ENCODE measurements at places on chromosomes 4 and X. TPM values are rescaled to one million over a fixed set of nuclear protein-coding genes. Genes with fewer than 3 reads are reported as not detected.

DNA sequence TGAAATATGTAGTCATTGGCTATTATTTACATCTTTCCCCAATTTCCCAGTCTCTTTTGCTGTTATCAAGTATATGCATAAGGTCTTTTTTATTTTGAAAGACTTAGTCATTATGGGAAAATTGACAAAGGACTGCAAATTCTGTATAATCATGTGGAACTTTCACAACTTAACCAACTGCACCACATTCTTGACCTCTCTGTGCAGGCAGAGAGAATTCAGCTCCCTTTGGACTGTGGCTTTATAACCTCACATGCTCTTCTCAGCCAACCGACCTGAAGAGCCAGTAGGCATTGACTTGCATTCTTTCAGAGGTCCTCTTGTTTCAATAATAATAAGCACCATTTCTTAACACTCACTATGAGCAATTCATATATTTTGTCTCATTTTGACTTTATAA, 66.9 kb downstream of the ANXA3 start:
- no peak for DNase-seq

ERCC6L gene
- 5.1 TPM for polyA plus RNA-seq

GRCh38 chr4:61224573-61224972, 24.4 kb downstream of the ADGRL3 start:
- DNase-seq = no peak

- DNase-seq = no peak
These were observed 38.9 kb downstream of the RGS12 start for GRCh38 chr4:3331511-3332394.

TGIF2LX gene
- polyA plus RNA-seq = not detected

DAPP1 gene
- polyA plus RNA-seq = 18.3 TPM

GRCh38 chr4:1598206-1599025, 85.7 kb downstream of the FAM53A start:
- no peak for DNase-seq

GYG2 gene
- not detected for polyA plus RNA-seq

CC2D2A gene
- polyA plus RNA-seq = 12.4 TPM

- no peak for DNase-seq
These were observed 365.7 kb upstream of the CPEB2 start for GRCh38 chr4:14636563-14636962.

RS1 gene
- polyA plus RNA-seq = not detected

ADH1C gene
- polyA plus RNA-seq = not detected

TMEM184C gene
- polyA plus RNA-seq = 12.7 TPM

GCNA gene
- polyA plus RNA-seq = 0.61 TPM

EREG gene
- 13.2 TPM for polyA plus RNA-seq

- DNase-seq = no peak
These were observed 76.0 kb upstream of the KIT start for GRCh38 chr4:54581807-54582206.

RNF128 gene
- polyA plus RNA-seq = 4.1 TPM

KIAA1210 gene
- polyA plus RNA-seq = not detected

- no peak for DNase-seq
These were observed 464.4 kb downstream of the TRIML1 start for GRCh38 chr4:188603646-188604045.

GRCh38 chr4:8082517-8083055, 76.0 kb downstream of the ABLIM2 start:
- DNase-seq = no peak

GRCh38 chrX:31024866-31025265, 47.0 kb downstream of the FTHL17 start:
- no peak for DNase-seq

- DNase-seq = no peak
These were observed 109.9 kb downstream of the RAPGEF2 start for GRCh38 chr4:159212675-159213293.

DNA sequence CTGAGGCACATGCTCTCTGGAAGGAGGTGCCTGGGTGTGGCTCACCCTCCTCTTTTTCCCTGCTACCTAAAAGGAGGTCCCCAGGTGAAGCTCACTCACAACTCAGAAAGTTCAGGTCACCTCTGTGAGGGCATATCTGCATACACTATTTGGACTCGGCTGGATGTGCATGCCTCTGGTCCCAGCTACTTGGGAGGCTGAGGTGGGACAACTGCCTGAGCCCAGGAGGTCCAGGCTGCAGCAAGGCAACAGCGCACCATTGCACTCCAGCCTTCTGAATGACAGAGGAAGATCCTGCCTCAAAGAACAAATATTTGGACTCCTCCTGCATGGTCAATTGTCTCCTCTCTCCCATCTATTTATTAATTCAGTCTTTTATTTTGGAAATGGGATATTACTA, 46.4 kb downstream of the CPLX1 start:
- no peak for DNase-seq

DNA sequence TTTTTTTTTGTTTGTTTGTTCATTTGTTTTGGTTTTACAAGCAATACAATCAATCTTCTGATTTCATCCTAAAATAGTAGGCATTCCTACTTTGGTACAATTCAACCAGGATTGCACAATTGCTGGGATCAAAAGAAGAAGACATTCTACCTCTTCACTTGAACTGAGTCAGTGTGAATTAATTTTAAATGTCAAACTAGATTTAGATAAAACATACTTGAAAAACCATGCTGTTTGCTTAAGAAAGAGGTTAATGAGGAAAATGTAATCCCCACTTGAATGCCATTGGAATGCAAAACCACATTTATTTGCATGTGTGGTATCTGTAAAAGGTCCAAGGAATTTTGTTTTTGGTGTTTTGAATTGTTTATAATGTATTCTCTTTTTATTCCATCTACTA, 40.5 kb downstream of the HAND2 start:
- no peak for DNase-seq

- no peak for DNase-seq
These were observed 156.3 kb downstream of the BCOR start for GRCh38 chrX:39941332-39941920.

DNA sequence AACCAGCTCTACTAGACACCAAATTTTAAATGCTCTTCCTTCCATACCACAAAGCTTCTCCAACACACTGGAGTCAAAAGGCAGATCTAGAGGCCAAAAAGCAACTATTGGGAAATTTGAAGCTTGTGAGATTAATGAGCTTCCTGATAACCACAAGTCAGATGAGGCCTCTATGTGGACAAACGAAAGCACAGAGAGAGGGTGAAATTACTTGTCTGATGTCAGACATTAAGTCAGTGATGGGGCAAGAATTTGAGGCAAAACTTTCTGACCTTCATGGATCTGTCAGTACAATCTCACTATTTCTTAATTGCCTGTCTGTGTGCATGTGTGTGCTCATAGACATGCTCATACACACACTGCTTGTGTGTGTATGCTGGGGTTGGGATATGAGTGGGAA, 103.6 kb downstream of the GUCY2F start:
- no peak for DNase-seq

DNA sequence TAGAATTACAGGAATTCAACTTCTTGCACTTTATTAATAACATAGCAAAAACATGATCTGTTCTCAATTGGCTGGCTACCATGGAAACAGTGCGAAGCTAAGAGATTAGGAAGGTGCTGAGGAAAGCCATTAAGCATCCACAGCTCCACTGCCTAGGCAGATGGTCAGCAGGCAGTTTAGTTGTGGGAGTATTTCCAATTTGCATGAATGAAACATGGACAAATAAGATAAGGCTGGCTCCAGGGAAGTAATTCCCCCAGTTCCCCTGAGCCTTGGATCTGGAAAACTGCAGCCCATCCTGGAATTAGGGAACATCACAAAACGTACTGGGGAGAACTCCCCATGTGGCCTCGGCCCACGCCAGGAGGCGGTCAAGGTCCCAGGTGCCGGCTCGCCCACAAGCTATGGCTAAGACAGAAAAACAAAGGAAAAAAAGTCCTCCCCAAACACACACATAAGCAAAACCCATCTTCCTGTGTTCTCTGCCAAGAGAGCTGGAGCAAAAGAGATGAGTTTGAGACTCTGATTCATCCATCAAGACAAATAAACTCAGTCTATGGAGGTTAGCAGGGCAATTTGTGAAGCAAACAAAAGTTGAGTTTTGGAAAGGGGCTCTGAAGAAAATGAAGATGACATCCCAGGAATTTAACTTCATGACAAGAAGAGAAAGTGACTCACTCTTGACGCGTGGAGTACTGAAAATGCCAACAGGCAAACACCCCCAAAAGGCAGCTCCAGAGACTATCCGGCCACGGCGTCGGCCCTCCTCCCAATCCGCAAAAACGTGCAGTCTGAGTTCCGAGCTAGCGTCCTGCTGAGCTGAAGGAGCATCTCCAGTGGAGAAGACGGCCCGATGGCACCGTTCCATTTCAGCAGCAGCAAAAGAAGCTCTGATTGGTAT, 45.1 kb downstream of the IGFBP7 start:
- no peak for DNase-seq

SLC7A11 gene
- polyA plus RNA-seq = 18.7 TPM

DNA sequence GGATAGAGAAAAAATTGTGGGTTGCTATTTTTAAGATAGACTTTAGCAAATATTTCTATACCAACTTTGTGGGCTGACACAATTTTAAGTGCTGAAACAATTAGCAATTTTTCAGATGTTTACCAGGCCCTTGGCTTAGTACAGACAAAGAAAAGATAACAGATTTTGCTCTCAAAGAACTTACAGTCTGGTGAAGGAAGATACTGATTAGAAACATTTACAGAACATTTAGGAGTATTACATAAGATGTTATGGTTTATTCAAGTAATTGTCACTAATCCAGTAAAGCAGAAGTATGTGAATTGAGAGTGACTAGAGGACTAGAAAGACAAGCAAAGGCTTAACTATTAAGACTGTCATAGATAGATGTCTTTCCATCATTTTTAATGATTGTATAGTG, 35.3 kb upstream of the NDUFC1 start:
- no peak for DNase-seq

- DNase-seq = no peak
These were observed 47.5 kb upstream of the NKX1-1 start for GRCh38 chr4:1453731-1454130.

GRCh38 chr4:107492566-107492965, 227.5 kb downstream of the PAPSS1 start:
- DNase-seq = no peak

DNA sequence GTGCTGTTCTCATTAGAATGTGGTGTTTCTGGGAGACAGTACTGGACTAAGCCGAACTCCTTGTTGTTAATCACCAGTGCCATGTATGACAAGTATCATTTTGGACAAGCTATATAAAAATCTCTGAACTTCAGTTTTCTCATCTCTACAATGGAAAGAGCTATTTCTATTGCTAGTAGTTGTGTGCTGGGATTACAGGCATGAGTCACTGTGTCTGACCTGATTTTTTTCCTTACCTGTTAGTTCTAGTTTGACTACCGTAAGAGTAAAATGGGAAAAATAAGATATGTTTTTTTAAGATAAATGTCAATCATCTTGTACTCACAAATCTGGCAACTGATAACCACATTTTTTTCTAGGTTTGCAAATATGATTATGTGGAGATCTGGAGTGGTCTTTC, 192.3 kb downstream of the TLL1 start:
- peak; percentile 45 for DNase-seq

- no peak for DNase-seq
These were observed 68.5 kb downstream of the EFNB1 start for GRCh38 chrX:68897118-68897945.

PPP3CA gene
- 28.1 TPM for polyA plus RNA-seq

GRCh38 chr4:123017636-123018395, 95.4 kb upstream of the NUDT6 start:
- DNase-seq = peak; percentile 11

SSX4 gene
- not detected for polyA plus RNA-seq

RNF150 gene
- polyA plus RNA-seq = 0.01 TPM

DNA sequence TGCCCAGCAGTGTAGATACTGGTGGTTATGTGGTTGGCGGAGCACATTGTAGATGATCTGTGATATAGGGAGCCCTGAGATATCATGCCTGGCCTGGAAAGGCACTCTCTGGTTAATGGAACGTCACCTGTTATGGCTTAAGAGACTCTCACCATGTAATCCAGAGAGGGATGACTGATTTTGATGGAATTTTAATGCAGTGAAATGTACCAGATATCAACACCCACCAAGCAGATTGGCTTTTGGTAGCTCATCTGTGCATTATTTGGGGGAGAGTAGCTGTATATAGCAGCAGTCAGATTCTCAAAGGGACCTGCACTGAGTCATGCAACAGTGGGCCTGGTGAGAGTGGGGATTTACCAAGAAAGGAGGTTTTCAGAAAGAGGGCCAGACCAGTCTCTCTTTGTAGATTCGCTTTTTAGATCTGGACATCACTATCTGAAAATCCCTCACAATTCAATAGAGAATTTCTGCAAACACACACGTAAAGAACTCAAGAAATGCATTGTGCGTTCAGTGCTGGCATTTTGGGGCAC, 17.3 kb downstream of the TSC22D3 start:
- DNase-seq = no peak

GRCh38 chr4:67941074-67941473, 22.2 kb downstream of the TMPRSS11A start:
- no peak for DNase-seq

- DNase-seq = no peak
These were observed 269.3 kb upstream of the ADGRL3 start for GRCh38 chr4:60930866-60931265.

DNA sequence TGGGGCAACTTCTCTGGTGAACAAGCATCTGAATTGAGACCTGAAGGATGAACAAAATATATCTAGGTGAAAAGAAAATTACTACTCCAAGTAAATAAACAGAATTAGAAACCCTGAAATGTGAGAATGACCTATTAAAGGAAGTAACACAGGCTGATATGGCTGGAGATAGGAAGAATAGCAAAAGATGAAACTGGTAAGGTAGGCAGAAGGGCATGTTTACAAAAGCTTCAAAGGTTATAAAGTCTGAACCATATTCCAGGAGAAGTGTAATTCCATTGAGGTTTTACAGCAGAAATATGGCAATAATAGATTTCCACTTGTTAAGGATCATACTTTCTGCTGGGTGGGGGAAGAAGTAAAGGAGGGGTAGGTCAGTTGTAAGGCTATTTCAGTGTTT, 452.0 kb downstream of the GBA3 start:
- DNase-seq = no peak

ANTXR2 gene
- 41.0 TPM for polyA plus RNA-seq

- no peak for DNase-seq
These were observed 656.7 kb upstream of the NDST4 start for GRCh38 chr4:115770046-115770543.

GRCh38 chr4:115678425-115678941, 565.1 kb upstream of the NDST4 start:
- no peak for DNase-seq

DNA sequence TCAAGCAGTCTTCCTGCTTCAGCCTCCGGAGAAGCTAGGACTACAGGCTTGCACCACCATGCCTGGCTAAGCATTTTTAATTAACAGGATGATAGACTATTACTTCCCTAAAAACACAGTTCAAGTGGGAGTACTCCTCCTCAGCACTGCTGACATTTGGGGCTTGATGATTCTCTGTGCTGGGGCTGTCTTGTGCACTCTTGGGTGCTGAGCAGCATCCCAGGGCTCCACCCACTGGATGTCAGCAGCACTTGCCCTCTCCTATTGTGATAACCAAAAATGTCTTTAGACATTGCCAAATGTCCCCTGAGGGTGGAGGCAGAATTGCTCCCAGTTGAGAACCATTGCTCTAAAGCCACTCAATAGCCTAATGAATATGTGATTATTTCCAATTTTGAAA, 60.4 kb downstream of the CLCN4 start:
- no peak for DNase-seq

- DNase-seq = peak; percentile 64
These were observed 12.1 kb downstream of the LAMP2 start for GRCh38 chrX:120456973-120457372.

- no peak for DNase-seq
These were observed 17.2 kb upstream of the MRPL1 start for GRCh38 chr4:77845400-77845799.
